Sigmoid colon (tissue), 7 donors: ENCODE measurements at places on chromosomes 1 and 21.

- no peaks in the 10 kb centered on the region for H3K27me3 ChIP-seq
- peak overlapping the region; percentile 57 for H3K27ac ChIP-seq
- peaks cover 50% of the 10 kb centered on the region for H3K4me1 ChIP-seq
Measured at GRCh38 chr1:61125263-61125662, 42.9 kb downstream of the NFIA start.

GRCh38 chr1:8251635-8252034 lies 66.3 kb upstream of the SLC45A1 start:
- no peaks in the 10 kb centered on the region for H3K4me1 ChIP-seq
- H3K36me3 ChIP-seq: no peaks in the 10 kb centered on the region
- peak overlapping the region; percentile 62 for H3K27ac ChIP-seq
- no peak for DNase-seq
- no peaks in the 10 kb centered on the region for H3K27me3 ChIP-seq

GRCh38 chr1:23574265-23574754 lies 15.0 kb upstream of the ID3 start:
- no peaks in the 10 kb centered on the region for H3K36me3 ChIP-seq
- H3K27ac ChIP-seq: no peak overlapping the region
- H3K4me1 ChIP-seq: peaks cover 33% of the 10 kb centered on the region
- DNase-seq: no peak
- no peak overlapping the region for H3K4me3 ChIP-seq

GRCh38 chr1:69201716-69202115 lies 366.0 kb upstream of the LRRC7 start:
- no peaks in the 10 kb centered on the region for H3K36me3 ChIP-seq
- H3K27me3 ChIP-seq: no peaks in the 10 kb centered on the region
- no peak overlapping the region for H3K27ac ChIP-seq
- no peak for DNase-seq
- H3K4me1 ChIP-seq: peaks cover 13% of the 10 kb centered on the region
- no peak overlapping the region for H3K4me3 ChIP-seq

GRCh38 chr1:224644553-224645154 lies 28.5 kb downstream of the CNIH3 start:
- H3K27ac ChIP-seq: no peak overlapping the region
- no peak for DNase-seq
- no peak overlapping the region for H3K4me3 ChIP-seq
- no peaks in the 10 kb centered on the region for H3K36me3 ChIP-seq

DNA sequence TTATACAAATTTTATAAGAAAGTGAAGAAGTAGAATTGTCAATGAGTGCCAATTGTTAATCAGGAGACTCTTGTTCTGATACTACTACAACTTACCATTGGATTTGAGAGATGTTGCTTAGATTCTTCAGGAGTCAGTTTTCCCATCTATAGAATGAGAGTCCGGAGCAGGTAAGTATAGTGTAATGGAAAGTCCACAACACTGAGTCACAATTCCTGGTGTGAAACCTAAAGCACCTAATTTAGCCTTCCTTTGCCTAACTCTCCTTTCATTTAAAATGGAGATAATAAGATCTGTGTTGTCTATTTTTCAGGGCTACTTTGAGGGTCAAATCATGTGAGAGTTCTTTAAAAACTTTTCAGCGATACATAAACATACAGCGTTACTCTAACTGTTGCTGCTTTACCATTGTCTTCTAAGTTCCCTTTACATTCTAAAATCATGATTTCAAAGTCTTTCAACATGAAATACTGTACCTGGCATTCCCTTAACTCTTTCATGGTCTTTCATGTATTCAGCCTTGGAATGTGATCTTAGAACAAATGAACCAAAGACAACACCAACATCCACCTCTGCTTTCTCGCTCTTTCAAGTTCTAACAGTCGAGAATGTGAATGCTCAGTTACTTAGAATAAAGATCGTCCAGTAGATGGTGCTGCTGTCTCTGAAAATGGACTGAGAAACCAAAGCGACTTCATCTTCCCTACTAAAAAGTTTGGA lies 90.9 kb downstream of the SLC30A10 start:
- H3K27ac ChIP-seq: no peak overlapping the region
- no peaks in the 10 kb centered on the region for H3K27me3 ChIP-seq
- DNase-seq: no peak
- no peaks in the 10 kb centered on the region for H3K36me3 ChIP-seq

GRCh38 chr1:183600634-183601033 lies 10.4 kb upstream of the NCF2 start:
- H3K27me3 ChIP-seq: no peaks in the 10 kb centered on the region
- no peak overlapping the region for H3K4me3 ChIP-seq
- H3K36me3 ChIP-seq: no peaks in the 10 kb centered on the region
